ENCODE measurements at places on chromosomes 5 and 9.

- DNase-seq, result peak; percentile 12
These were observed 3.1 kb upstream of the DMAC1 start for GRCh38 chr9:7802666-7803065.

GRCh38 chr9:17490110-17490509 is 88.8 kb upstream of the SH3GL2 start:
- DNase-seq, result no peak

GRCh38 chr5:131758520-131758900 is 38.3 kb downstream of the FNIP1 start:
- no peak for DNase-seq

DNA sequence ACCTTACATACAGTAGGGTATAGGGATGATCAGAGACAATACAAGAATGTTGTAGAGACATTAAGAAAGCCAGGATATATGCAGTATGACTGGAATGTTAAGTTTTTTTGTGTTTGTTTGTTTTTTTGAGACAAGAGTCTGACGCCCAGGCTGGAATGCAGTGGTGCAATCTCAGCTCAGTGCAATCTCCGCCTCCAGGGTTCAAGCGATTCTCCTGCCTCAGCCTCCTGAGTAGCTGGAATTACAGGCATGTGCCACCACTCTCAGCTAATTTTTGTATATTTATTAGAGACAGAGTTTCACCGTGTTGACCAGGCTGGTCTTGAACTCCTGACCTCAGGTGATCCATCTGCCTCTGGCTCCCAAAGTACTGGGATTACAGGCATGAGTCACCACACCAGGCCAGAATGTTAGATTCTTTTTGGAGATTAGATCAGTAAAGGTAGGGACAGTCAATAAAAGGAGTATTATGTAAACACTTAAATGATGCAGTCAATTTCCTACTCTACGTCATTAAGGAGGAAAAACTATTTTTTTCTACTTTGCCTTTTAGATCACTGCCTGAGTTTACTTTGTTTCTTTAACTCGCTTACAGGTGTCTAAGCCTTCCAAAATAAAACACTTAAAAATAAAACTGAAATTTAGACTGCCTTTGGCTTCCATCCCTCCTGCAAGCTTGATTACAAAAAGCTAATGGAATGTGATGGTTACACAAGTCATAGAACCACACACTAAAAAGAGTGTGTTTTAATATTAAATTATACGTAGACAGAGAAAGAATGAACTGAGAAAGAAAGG is 6.8 kb upstream of the HNRNPA0 start:
- DNase-seq, result no peak

DNA sequence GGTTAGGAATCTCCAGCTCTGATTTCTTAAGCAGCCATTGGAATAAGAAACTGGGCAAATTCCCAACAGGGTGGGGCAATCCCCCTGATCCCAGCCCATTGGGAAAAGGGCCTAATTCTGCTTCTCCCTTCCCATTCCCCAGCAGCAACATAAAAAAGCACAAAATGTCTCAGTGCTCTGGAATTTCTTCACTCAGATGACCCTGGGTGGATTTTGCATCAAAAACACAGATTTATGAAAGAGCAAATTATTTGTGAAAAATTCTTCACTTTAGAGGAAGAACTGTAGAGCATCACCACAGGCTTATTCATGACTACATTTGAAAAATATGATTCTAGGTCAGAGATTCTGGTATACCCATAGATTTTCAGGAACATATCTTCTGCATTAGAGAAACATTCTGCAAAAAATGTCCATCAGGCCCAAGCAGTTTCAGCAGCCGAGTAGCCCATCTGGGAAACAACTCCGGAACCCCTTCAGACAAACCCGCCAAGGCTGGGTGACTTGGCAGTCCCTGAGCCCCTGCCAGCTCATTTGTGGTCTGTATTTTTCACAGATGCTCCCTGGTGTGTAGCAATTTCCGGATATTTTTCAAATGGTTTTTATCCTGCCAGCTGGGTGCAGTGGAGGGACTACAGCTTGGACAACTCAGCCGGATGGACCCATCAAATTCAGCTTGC is 102.1 kb upstream of the RANBP3L start:
- peak; percentile 55 for DNase-seq

- DNase-seq, result no peak
These were observed 566.6 kb downstream of the ZNF608 start for GRCh38 chr5:124179819-124180218.

GRCh38 chr9:4661165-4661564 is 929 bp upstream of the PLPP6 start:
- DNase-seq, result no peak

DNA sequence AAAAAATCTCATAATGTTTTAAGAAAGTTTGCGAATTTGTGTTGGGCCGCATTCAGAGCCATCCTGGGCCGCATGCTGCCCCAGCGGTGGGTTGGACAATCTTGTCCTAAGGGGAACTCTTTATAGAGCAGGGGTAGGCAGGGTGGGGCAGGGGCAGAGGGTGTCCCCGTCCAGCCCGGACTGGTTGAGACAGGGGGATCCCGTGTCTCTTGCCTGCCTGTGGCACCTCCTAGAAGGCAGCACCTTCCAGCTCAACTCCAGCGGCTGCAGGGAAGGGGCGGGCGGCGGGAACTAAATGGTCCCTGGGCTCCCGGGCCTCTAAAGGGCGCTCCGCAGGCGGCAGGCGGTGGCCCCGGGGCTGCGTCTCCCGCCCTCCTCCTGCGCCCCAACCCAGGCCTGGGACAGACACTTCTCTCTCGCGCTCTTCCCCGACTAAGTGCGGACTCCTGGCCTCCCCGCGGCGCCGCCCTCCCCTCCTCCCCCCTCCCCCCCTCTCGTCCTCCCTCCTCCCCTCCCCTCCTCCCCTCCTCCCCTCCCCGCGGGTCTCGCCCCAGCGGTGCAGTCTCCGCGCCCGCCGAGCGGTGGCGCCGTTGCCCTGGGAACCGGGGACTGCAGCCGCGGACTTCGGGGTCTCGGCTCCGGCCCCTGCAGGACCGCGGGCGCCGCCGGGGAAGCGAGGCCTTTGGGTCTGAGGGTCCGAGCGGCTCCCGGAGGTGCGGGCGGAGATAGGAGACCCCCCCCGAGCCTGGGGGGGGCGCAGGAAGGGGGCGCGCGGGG is 132.6 kb downstream of the MRPL36 start:
- DNase-seq, result no peak

GRCh38 chr5:62149879-62150278 is 156.1 kb upstream of the KIF2A start:
- no peak for DNase-seq

DNA sequence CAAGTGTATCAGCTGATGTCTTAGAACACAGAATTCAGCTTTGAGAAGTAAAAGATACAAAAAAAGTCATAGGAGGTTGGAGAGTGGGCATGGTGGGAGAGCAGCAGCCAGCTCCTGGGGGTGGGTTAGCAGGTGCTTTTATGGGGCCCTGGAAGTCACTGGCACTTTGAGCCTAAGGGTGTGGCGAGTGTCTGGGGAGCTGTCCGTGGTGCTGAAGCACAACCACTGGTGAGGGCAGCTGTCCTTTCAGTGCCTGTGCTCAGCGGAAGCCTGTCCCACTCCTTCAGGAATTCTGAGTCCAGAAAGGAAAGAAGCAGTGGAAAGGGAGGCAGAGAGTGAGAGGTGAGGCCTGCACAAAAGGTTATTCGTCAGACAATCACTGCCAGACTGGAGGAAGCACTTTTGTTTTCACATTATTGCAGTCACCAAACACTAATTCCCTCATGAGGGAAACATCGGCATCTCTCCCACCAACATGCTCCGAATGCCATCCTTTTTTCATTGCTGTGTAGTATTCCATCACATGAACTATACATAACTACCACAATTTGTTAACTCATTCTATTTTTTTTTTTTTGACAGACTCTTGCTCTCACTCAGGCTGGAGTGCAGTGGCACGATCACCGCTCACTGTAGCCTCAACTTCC is 59.4 kb upstream of the RAPGEF1 start:
- DNase-seq, result no peak

DNA sequence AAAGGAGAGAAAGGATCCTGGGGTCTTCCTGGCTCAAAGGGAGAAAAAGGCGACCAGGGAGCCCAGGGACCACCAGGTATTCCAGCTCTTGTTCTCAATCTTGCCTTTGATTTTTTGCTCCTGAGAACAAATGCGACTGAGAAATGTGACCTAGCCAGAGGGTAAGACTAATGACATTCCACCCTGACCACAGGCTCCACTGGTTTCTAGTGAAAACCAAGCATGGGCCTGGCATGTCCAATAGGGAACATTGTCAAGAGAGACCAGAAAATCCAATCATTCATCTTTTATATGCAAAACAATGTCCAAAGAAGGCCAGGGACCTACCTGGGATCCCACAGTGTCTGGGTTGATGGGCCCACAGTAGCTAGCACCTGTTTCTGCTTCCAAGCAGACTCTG is 50.3 kb upstream of the TGFBR1 start:
- DNase-seq, result no peak

GRCh38 chr5:174188295-174188694 is 142.8 kb downstream of the NSG2 start:
- no peak for DNase-seq

DNA sequence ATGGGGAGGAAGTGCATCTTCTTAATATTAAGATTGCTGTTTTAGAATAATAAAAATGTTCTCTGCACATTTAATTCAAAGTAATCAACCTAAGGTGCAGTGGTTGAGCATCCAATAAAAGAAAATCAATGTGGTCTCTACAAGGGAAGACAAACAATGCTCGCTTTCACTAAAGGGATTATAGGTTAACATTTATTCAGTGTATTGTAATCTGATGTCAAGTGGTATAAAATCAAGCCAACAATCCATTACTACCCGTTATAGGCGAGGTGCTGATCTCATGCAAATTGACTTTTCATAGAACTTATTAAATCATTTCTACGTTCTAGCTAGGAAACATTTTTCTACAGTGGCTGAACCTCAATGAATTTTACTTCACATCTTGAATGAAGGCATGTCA is 773.9 kb downstream of the NR2F1-AS1 start:
- DNase-seq, result no peak

DNA sequence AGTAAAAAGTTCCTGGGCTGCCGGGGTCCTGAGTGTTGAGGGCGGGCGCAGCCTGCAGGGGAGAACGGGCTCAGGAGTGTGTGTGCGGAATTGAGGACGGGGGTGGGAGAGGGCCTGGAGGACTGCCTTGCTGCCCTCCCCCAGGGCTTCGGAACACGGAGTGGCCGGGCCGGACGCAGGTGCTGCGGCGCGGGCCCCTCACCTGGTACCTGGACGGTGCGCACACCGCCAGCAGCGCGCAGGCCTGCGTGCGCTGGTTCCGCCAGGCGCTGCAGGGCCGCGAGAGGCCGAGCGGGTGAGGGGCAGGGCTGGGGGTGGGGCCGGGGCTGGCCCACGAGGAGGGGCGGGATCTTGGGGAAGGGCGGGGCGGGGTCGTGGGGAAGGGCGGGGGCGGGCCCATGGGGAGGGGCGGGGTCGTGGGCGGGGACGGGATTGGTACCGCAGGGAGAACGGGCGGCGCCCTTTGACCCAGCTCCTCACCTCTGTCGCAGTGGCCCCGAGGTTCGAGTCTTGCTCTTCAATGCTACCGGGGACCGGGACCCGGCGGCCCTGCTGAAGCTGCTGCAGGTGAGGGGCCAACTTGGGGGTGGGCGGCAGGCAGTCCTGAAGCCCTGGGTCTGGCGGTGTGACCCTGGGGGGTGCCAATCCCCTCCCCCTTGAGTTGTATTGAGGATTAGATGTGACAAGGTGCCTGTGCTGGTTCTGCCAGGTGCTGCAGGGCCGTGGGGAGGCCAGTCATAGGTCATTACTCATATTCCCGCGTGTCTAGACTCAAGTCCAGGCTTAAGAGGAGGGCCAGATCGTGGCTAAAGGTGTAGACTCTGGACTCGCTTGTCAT is 7.1 kb downstream of the FPGS start:
- no peak for DNase-seq

GRCh38 chr5:56479696-56480077 is 246.6 kb upstream of the ANKRD55 start:
- no peak for DNase-seq

DNA sequence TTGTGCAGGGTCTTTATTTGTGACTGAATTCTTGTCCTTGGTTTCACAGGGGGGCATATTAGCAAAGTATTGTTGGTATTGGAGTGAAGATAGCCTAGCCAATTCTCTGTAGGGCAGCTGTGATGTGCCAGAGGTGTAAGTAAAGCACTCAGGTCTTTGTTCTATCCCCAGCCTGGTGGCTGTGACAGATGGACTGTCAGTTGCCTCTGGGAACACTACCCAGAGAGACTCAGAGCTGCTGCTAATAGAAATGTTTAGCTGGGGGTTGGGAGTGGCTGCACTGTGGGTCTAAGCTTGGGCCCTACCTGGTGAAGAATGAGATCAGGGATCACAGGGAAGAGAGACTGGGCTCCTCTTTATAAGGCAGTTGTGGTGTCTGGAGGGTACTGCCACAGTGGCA is 1006.5 kb upstream of the TYRP1 start:
- DNase-seq, result no peak

- peak; percentile 23 for DNase-seq
These were observed 11.4 kb downstream of the MACROH2A1 start for GRCh38 chr5:135387629-135387960.

DNA sequence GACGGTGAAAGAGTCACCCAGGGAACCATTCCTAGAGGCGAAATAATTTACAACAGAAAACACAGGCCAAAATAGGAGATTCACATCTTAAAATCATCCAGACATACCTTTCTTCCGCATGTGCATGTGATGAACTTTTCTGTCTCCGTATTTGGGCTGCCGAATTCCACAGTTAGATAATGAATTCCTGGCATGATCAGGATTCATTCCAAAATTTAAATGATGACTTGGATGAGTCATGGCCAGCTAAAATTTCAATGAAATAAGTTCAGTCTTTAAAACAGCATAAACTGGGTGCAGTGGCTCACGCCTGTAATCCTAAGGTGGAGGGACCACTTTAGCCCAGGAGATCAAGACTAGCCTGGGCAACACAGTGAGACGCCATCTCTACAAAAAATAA is 82.7 kb downstream of the DROSHA start:
- no peak for DNase-seq

DNA sequence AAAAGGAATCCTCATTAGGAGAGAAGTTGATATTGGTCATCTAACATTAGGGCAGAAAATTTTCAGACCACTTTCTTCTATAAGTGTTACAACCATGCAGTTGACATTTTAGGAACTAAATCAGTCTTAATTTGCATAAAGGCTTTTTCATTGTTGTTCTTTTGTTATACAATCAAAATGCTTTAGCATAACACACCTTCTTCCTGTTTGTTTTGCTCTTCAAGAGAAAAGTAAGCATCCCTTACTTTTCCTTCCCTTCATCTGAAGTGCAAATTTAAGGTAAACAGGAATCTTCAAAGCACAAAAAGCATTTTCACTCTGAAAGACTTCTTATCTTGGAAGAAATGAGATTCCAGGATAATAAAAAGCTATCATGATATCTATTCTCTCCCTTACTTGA is 273.6 kb downstream of the PTPRD start:
- DNase-seq, result no peak

GRCh38 chr9:129203556-129203909 is 25.5 kb upstream of the IER5L start:
- no peak for DNase-seq

DNA sequence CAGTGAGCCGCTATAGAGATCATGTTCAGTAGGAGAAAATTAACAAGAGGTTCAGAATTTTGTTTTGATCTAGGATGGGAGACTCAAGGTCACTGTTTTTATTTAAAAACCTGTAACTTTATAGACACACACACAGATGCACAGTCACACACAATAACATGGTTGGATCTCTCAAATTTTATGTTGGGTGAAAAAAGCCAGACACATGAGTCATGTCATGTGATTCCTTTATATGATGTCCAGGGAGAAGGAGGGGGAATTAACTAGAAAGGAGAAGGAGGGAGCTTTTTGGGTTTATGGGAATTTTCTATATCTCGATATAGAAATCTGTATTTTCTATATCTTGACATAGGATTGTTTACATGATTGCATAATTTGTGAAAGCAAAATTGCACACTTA is 17.1 kb downstream of the C6 start:
- DNase-seq, result no peak
